ENCODE measurements at places on chromosomes 12 and 14.
A peak's percentile ranks its signal among the peaks of the same experiment; 100 is the strongest.

- DNase-seq, result no peak
Measured at GRCh38 chr14:28982228-28982627, 215.6 kb downstream of the FOXG1 start.

DNA sequence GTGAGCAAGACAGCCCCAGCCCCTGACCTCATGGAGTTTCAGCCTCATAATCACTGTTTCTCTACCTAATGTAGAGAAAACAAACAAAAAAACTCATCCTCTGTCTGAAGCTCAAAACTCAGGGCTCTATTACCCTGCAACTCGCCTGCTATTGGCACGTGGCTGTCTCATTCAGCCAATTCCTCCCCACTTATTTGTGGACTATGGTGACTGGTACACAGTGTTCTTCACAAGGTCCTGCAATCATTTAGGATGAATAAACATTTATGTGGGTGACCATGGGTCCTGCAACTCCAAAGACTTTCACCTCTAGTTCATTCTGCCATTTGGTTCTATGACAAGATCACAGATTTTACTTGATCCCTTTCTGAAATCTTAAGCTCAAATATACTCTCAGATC is 4.7 kb downstream of the PPP2R3C start:
- no peak for DNase-seq

DNA sequence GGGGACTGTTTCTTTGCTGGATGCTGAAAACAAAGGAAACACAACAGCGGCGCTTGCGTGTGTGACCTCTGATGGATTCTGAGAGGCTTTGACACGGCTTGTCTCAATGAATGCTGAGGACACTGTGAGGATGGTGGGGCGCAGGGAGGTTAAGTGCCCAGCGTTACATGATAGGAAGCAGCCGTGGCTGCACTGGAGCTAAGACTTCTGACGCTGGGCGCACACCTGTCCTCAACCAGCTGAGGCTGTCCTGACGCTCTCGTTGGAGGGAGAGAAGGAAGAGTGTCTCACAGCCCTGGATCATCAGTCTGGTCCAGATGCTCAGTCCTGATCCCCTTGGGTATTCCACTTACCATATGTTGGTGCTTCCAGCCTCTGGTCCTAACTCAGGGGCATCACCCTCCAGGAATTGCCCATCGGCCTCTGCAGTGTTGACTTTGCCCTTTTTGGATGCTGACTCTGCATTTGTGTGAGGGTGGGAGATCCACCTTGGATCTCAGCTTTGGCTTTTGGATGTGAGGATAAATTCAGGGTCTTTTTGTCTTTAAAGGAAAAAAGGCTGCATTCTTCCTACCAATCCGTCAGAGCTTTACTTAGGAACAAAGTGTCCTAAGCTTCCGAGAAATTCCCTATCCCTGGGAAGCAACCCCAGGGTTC is 125.2 kb downstream of the ZNF664 start:
- DNase-seq, result no peak

DNA sequence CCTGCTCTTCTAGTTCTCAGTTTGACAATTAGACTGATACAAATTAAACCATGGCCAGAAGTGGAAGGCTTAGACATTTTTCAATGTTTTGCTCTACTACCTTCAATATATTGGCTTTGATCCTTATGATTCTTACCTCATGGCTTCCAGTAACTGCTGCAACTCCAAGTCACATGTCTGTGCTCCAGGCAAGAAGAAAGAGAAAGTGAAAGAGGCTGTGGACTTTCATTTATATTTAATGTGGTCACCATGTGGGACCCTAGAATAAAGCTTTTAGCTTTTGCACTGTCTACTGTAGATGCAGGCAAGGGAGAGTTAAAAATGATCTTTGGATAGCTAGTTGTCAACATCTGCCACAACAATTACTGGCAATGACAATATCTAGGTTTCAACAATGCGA is 214.3 kb upstream of the PDE3A start:
- DNase-seq, result peak; percentile 36

- no peak for DNase-seq
Measured at GRCh38 chr14:51954031-51954430, 35.3 kb upstream of the RTRAF start.

DNA sequence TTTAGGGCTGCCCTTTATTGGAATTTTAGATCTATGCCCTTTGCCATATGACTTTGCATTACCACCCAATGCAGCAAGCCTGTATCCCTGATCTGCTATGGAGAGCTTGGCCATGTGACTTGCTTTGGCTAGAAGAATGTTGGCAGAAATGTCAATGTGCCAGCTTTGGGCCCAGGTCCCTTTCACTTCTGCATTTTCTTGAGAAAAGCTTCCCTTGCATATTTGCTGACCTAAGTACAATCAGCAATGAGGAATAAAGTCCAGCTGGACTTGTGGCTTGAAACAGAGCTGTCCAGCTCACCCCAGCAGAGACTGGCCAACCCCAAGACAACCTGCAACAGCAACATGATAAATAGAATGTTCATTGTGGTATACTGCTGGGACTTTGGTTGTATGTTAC is 135.9 kb downstream of the PAH start:
- no peak for DNase-seq

DNA sequence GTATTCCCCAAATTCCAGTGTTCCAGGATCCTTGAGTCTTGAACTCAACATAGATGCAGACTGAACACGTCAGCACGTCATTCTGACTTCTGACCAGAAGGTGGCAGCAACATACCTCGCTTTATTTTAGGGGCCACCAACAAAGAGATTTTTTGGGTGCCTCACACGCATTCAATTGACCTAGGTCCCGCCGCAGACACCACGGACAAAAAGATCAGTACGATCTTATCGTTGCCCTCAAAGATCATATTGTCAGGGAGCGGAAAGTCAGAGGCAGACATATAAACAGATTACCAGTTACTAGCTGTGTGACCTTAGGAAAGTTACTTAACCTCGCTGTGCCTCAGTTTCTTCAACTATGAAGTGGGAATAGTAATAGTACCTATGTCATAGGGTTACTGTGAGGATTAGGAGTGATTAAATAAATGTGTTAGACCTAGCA is 6.5 kb upstream of the PRPH start:
- peak; percentile 54 for DNase-seq

GRCh38 chr12:123149088-123149487 is 1.8 kb downstream of the PITPNM2 start:
- DNase-seq, result no peak

GRCh38 chr14:105098316-105098715 is 33.1 kb upstream of the GPR132 start:
- DNase-seq, result no peak

- DNase-seq, result peak; percentile 72
Measured at GRCh38 chr14:50773632-50774541, 57.1 kb downstream of the NIN start.

GRCh38 chr14:88554457-88555286 is at the start of gene PTPN21:
TSS of gene PTPN21 (minus strand) at chr14:88555007. CDS start at chr14:88550417, 4,590 bp downstream.
- peak; percentile 56 for DNase-seq

- DNase-seq, result peak; percentile 43
Measured at GRCh38 chr12:1360441-1361210, 233.8 kb downstream of the FBXL14 start.

DNA sequence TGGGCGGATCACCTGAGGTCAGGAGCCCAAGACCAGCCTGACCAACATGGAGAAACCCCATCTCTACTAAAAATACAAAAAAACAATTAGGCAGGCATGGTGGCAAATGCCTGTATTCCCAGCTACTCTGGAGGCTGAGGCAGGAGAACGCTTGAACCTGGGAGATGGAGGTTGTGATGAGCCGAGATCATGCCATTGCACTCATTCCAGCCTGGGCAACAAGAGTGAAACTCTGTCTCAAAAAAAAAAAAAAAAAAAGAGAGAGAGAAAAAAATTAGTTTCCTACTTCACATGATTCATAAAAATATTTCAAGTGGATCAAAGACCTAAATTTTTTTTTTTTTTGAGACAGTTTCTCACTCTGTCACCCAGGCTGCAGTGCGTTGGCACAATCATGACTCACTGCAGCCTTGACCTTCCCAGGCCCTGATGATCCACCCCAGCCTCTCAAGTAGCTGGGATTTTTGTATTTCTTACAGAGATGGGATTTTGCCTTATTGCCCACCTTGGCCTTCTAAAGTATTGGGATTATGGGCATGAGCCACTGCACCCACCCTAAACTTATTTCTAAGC is 24.9 kb downstream of the FCF1 start:
- DNase-seq, result peak; percentile 77

GRCh38 chr12:121899590-121899989 is 11.0 kb downstream of the PSMD9 start:
- no peak for DNase-seq

DNA sequence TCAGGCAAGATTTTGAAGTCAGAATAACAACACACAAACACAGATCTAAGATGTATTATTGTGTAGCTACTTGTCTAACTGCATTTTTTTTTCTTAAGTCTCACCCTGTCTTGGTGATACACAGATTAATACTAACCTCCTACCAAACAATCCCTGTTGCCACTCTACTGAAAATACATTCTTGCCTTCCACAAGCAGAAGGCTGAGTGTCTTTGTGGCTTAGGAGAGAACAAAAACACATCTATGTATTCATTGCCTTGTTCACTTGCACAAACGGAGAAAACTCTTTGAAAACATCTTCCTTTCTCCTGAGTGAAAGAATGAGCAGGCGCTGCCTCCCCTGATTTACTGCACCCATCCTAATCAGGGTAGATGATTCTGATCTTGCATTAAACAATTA is 642.2 kb downstream of the DIO2 start:
- no peak for DNase-seq
